ENCODE measurements at places on chromosomes 16 and 17.

- no peak for DNase-seq
Measured at GRCh38 chr17:45052052-45052772, 780 bp upstream of the DCAKD start.

DNA sequence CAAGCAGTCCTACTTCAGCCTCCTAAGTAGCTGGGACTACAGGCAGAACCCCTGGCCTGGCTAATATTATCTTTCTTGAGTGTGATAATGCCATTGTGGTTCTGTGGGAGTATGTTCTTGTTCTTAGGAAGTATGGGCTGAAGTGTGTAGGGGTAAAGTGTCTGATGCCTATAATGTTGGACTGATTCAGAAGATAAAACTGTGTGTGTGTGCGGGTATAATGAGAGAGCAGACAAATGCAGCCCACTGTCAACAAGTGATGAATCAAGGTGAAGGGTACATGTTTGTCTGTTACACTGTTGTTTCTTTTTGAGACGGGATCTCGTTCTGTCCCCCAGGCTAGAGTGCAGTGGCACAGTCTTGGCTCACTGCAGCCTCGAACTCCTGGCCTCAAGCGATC is 127.5 kb downstream of the CLEC16A start:
- no peak for DNase-seq

GRCh38 chr17:31842195-31843069 is 16.6 kb downstream of the COPRS start:
- DNase-seq: peak; percentile 37

GRCh38 chr16:61480250-61480649 is 556.0 kb downstream of the CDH8 start:
- DNase-seq: no peak

- no peak for DNase-seq
Measured at GRCh38 chr16:3868967-3869366, 11.5 kb downstream of the CREBBP start.

DNA sequence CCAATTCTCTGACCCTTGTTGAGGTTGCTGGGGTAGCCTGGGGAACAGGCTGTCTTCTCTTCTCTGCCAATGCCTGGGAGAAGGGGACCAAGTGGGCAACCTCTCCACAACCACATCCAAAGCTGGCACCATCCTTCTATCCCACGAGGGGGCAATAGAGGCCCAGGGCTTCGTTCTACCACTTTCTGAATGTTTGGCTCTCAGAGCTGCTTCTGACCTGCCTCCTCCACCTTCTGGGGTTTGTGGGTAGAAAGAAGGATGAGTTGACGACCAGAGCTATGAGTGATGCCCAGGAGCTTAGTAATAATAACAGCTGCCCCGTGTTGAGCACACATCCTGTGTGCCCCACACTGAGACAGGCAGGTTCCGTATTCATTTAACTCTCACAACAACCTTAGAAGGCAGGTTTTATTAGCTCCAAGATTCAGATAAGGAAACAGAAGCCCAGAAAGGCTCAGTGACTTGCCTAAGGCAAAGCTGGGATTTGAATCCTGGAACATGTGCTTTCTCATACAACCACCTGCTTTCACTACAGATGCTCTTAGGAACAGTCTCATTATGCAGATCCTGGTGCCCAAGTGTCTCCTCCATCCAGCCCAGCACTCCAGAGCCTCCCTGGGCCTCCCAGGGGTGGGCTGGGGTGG is 11.1 kb downstream of the TSPOAP1 start:
- no peak for DNase-seq

DNA sequence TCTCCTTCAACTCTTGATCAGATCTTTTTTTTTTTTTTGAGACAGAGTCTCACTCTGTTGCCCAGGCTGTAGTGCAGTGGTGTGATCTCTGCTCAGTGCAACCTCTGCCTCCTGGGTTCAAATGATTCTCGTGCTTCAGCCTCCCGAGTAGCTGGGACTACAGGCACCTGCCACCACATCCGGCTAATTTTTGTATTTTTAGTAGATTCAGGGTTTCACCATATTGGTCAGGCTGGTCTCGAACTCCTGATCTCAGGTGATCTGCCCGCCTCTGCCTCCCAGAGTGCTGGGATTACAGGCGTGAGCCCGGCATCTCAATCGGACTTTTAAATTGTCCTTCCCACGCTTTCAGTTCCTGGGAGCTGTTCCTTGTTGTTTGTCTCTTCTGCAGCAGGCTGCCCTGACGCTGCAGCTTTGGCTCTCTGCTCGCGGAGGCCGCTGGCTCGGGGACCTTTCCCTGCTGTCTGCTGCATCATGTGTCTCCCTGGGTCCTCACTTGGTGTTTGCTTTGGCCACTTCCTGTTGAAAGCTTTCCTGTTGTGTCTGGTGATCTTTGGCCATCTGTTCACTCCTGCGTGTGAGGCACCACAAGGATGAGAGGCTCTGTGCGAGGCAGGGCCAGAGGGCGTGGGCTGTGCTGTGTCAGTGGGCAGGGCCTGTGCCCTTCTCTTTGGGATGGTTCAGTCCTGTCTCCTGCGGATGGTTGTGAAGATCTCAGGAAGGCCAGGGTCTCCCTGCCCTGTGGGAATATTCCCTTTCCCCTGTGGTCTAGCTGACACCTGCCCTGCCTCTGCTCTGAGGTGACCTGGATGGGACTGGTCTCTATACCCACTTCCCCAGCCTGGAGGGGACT is 18.4 kb upstream of the CAPN15 start:
- DNase-seq: no peak

GRCh38 chr16:84726079-84726668 is 26.4 kb downstream of the USP10 start:
- peak; percentile 56 for DNase-seq

Data from activated CD4-positive, CD25-positive, alpha-beta regulatory T cell treated with anti-CD3 and anti-CD28 coated beads, Interleukin-2, amount 50 U/mL, for 16 hours (primary cell).